Testis (tissue), 5 donors: ENCODE measurements at places on chromosomes 12 and 14. TPM values are rescaled to one million over a fixed set of nuclear protein-coding genes. Genes with fewer than 3 reads are reported as not detected.

DLGAP5 gene
- total RNA-seq = 17.2 TPM

DNA sequence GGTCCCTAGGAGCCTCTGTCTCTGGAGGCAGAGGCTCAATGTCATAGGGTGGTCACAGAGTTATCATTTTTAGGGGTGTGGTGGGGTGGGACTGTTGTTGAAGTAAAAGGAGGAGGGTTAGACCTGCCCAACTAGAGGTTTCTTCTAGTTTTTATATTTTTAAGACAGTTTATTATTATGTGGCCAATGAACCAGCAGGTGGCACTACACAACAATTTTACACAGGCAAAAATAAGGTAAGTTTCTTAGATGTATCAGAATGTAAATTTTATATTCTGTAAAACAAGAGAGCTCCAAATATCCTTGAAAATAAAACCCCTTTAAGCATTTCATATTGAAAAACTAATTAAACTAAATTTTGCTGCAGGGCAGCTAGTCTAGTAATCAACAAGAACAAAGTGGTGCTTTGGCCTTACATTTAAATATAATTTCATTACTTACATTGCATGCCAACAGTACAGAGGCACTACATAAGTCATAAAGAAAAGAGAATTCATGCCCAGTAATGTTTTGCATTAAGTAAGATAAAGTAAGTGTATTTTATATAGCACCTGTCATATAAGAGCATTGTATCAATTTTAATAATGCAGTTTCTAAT, 22.2 kb upstream of the OVCH1 start:
- peak; percentile 43 for DNase-seq

DNA sequence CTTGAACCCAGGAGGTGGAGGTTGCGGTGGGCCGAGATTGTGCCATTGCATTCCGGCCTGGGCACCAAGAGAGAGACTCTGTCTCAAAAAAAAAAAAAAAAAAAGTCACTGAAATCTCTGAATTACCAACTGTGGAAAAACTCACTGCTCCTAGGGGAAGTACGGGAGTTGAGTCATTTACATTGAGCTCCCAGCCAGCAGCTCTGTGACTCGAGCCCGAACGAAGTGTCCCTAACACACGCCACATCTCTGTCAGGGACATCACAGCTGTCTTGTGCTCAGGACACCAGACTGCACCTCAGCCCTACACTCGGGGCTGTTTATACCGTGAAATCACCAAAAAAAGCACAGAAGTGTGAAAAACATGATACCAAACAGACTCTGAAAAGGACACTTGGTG, 21.1 kb downstream of the ATP6V0A2 start:
- DNase-seq = no peak

GPRC5D gene
- 4.0 TPM for total RNA-seq

SLC17A8 gene
- 0.37 TPM for total RNA-seq

DNA sequence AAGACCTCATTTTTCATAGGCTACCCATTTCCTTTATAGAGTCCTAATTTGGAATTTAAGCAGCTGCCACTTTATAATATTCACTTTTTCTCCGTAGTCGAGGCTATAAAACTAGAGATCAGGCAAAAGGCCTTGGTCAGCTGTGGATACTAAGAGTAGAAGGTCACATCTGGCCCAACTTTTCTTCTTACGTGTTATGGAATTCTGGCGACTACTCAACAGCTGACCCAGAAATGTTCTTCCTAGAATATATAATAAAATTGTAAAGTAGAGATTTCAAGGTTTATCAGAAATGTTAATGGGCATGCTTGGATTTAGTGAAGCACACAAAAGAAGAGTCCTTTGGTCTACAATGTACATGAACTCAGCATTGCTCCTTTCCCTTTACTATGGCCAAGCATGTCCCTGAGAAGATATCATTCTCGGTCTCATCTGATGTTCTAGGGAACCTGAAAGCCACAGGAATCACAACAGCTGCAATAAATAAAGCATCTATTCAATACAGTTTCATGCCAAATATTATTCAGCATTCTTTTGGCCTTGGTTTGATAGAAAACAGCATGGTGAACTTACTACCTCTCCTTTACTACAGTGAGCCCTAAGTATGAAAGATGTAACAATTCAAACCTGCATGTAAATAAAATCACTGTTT, 261.4 kb upstream of the NPAS3 start:
- no peak for DNase-seq

ITGB7 gene
- total RNA-seq = 0.24 TPM

GRCh38 chr12:99984271-99985128, at the start of gene ANKS1B:
ANKS1B (minus strand) TSS chr12:99984936; CDS start chr12:99984237, 699 bp downstream.
- DNase-seq = peak; percentile 65

GRCh38 chr14:42441615-42442014, 834.9 kb downstream of the LRFN5 start:
- DNase-seq = no peak

- DNase-seq = no peak
Measured at GRCh38 chr14:33230021-33230420, 291.3 kb downstream of the NPAS3 start.

GRCh38 chr14:92729634-92730358, 18.6 kb downstream of the LGMN start:
- DNase-seq = no peak

POTEM gene
- total RNA-seq = 45.0 TPM

DNA sequence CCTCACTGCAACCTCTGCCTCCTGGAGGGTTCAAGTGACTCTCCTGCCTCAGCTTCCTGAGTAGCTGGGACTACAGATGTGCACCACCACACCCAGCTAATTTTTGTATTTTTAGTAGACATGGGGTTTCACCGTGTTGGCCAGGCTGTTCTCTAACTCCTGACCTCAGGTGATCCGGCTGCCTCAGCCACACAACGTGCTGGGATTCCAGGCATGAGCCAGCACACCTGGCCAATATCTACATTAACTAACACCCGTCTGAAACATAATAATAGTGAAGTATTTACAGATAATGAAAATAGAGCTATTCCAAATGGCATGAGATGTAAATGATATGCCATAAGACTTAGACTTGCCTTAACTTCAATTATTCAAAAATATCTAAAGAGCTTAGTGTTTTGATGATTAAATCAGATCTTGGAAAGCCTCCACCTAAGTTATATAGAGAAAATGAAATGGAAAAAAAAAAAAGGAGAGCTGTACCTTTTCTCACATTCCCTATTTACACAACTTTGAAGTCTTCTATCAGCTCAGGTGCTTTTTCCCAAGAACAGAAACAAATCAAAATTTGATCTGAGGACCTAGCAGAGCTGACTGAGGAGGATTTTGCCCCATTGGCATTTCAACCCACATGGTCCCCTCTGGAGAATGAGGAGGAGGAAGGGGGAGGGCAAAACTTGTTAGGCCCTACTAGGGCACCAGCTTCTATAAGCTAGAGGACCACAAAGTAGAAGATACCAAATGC, 309.2 kb downstream of the PRKD1 start:
- no peak for DNase-seq

DNA sequence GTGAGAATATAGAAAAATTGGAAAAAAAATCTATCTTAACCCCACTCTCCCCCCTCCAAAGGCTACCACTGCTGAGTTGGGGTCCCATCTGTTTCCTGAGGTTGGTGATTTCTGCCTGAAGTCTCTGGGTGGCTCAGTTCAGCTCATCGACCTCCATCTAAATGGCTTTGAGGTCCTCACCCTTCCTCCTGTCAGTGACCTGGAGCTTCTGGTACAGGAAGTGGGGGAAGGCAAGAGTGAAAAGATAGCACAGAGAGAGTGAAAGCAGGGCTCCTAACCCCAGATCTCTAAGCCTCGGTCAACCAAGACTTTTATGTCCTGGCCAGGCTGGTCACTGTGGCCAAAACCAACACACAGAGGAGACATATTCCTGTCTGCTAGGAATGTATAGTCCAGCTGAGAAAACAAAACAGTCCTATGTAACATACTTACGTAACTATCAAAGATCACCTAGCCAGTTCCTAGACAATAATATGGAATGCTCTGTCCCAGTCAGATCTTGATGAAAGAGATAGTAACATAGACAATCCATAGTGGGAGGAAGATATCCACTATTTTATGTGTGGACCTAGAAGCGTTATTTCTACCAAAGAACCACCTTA, 12.3 kb upstream of the KRT73 start:
- no peak for DNase-seq

APOF gene
- total RNA-seq = not detected

KCTD10 gene
- total RNA-seq = 43.0 TPM

EDDM3A gene
- not detected for total RNA-seq

DNA sequence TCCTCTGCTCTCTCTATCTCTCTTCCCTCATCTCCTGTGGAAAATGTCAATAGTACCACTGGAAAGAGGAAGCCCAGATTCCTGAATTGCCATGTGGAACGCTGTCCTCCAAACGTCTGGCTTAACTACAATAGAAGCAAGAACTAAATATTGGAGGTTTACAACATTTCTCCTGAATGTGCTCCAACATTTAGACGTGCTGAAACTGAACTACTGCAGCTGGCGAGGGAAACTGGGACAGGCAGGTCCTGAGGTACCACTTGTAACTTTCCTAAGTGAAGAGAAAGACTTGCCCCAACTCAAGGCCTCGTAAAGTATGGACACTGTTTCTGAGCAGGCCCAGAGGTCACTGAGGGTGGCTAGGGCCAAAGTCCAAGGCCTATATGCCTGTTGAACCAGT, 187.7 kb downstream of the NTF3 start:
- peak; percentile 17 for DNase-seq

RBMS2 gene
- total RNA-seq = 12.8 TPM

- DNase-seq = peak; percentile 54
Measured at GRCh38 chr12:57852620-57853500, 6.3 kb upstream of the CTDSP2 start.

SLC39A9 gene
- 59.9 TPM for total RNA-seq

DNA sequence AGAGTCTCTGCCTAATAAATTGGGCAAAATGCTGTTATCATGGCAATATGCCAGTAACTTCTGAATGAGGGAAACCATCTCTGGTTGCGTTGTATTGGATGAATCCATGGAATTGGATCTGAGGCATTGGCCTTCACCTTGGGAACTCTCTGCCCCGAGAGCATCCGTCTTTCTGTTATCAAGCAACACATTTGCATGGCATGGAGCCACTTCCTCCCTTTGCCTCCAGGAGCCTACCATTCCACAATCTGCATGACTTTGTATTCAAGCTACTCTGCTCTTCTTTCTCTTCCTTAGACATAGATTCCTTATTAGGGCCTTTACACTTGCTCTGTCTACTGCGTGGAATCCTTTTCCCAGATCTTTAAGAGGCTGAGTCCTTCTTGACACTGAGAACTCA, 57.2 kb downstream of the RIC8B start:
- no peak for DNase-seq

- no peak for DNase-seq
Measured at GRCh38 chr12:117124421-117125271, 25.4 kb upstream of the TESC start.

DNA sequence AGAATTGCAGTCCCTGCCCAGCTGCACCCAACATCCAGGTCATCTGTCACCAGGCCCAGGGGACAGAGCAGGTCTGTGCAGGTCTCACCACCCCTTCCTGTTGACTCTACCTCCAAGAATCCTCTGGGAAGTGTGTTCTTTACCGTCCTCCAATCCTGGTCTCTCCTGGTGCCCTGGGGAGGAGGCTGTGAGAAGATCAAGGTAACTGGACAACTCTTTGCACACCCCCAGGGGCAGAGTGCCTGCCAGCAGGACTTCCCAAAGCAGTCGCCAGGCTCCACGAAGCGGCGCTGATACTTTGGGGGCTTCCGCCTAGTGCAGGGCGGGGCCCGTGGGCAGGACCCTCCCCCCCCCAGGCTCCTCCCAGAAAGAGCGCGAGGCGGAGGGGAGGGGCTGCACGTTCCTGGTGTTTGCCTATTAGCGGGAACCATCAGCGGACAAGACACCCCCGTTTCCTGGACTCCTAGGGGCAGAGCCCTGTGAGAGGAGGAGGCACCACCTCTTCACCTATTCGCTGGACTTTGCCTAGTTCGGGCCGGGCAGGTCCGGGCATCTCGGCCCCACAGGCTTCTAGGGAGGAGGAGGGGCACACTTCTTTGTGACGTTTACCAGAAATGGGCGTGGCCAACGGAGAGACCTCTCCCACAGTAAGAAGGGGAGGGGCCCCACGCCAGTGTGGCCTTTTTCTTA, 918.0 kb downstream of the AACS start:
- peak; percentile 74 for DNase-seq

DNA sequence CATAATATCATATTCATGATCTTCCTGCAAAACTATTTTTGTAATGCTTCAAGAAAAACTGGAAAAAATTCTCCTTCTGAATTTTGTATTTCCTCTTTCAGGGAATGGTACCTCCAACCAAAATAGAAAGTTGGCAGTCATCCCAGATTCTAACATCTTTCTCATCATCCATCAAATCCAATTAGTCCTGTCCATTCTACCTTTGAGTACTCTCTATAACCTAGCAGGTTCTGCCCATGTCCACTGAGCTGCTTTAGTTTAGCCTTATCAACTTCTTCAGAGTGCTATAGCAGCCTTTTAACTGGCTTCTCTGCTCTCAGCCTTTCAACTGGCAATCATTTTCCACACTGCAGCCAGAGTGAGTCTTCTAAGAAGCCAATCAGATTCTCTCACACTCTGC, 236.2 kb downstream of the AKAP6 start:
- DNase-seq = no peak

- DNase-seq = no peak
Measured at GRCh38 chr12:3087758-3088650, 10.8 kb downstream of the TSPAN9 start.

TMEM119 gene
- 5.3 TPM for total RNA-seq

DNA sequence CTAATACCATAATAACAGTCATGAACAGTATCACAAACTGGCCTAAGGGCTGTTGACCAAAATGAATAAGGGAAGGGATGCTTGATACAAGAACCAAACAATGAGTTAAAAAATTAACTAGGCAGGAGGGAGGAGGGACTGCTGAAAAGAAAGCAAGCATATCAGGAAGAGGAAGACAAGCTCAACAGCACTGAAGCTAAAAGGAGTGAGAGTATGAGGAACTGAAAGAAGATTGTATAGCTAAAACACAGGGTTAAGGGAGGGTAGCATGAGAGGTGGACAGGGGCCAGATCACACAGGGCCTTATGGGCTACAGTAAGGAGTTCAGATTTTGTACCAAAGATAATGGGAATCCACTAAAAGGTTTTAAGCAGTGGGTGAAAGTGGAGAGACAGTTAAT, 34.1 kb downstream of the ITGA7 start:
- DNase-seq = no peak

SMCO2 gene
- not detected for total RNA-seq

DNA sequence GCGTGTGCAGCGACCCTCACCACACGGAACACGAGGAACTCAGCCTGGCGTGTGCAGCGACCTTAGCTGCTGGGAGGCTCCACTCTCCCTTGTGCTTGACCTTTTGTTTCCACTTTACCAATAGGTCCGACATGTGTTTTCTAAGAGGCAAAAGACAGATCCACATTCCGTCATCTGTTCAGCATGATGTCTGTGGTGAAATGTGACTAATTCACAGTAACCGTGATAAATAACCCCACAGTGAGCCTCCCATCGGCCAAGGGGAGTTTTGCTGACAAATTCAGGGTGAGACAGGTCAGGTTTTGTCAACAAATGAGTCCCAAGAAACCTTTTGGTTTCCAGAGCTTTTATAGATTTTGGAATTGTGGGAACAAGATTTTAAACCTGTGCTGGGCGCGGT, 55.9 kb downstream of the MOK start:
- DNase-seq = no peak

TAMALIN gene
- total RNA-seq = 10.4 TPM

- DNase-seq = no peak
Measured at GRCh38 chr14:106268013-106268727, 741.8 kb downstream of the TMEM121 start.
